Endodermal cell (in vitro differentiated cells): ENCODE measurements at places on chromosomes 5 and 9.

DNA sequence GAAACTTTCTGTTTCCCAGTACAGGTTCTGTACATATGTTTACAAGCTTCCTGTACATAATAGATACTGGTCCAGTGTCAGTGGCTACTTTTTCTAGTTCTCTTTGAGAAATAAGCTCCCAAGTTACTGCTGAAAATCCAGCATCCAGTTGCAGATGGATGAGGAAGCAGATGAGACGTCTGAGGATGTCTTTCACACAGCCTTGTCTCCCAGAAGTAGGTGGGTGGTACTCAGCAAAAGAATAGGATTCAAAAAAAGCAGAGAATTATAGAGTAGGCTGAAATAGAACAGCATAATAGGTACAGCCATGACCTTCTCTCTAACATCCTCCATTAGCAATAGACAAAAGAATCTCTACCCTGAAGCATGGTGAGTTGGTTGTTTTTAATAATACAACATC, 77.7 kb downstream of the BRINP1 start:
- DNase-seq = no peak

DNA sequence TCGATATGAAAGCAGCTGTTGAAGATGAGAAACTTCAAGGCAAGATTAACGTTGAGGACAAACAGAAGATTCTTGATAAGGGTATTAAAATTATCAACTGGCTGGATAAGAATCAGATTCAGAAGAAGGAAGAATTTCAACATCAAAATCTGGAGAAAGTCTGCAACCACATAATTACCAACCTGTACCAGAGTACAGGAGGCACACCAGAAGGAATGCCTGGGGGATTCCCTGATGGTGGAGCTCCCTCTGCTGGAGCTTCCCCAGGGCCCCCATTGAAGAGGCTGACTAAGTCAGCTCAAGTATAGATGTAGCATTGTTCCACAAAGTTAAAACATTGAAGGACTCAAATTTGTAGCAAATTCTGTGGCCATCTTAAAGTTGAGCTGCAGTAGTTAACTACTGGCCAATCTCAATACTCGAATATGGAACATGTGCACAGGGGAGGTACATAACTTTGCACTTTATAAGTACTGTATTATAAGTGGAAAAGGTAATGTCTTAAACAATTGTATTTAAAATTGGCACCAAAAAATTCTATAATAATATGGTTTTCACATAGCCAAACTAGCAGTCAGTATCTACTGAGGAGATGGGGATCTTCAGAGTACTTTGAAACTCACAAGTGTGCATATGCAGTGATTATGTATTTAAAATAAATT, 237.5 kb downstream of the CHSY3 start:
- DNase-seq = peak; percentile 85

DNA sequence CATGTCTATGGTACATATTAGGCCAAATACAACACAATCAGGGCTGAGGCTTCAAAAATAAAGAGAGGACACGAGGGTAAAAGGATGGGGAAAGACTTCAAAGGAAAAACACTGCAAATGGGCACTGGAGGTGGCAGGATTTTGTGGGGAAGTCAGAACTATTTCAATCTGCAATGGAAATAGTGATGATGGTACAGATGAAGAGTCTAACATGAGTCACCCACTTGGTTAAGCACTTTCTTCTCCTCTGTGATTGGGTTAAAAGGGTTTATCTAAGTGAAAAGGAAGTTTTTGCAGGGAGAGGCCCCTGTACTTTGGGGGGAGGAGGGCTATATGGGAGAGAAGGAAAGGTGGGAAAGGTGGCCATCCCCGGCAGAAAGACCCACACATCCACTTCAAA, 4.5 kb upstream of the SH3GL2 start:
- DNase-seq = no peak

DNA sequence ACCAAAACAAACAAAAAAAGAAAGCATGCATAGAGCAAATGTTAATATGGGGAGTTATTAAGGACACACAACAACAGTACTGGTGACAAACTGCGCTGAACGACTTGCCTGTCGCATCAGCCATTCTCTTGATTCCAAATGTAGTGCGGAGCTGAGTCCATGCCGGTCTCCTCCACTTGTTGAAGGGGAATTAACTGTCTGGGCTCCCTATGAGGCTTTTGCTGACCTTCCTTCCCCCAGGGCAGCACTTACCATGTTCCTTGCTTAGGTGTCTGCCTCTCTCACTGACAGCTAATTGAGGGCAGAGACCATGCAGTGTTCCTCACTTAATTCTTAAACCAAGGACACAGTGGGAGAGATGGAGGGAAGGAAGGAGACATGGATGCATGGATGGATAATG, 40.8 kb upstream of the FAT2 start:
- DNase-seq = no peak

DNA sequence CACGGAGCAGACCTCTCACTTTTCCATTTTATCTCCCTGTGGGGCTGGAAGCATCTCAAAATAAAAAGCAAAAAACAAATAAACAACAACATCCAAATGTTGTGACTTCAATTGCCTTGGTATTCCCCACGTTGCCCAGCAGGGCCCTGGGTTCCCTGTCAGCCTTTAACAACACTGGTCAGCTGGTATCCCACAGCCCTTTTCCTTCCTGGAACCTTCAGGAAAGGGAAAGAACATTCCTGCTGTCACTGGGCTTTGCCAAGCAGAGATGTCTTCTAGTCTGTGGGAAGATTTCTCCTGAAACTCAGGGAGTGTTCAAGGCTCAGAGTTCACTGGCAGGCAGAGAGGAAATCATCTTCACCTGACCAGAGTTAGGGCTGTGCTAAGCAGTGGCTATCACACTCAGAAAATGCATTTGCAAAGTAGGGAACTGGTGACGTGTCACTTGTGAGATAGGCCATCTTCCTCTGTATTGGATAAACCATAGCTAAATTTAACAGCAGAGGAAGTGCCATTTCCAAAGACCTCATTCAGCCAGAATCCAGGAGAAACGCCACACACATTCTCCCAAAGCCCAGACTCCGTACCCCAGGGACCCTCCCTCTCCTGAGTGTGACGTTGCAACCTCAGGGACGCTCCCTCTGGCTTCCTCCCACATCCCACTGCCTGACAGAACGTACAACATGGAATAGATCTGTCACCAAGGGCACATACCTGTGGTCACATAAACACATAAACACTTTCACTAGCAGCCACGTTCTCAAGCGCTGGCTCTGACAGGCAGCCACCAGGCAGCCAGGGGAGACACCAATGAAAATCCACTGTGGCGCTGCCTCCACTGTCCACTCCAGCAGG, 274.0 kb upstream of the DAPK1 start:
- no peak for DNase-seq

DNA sequence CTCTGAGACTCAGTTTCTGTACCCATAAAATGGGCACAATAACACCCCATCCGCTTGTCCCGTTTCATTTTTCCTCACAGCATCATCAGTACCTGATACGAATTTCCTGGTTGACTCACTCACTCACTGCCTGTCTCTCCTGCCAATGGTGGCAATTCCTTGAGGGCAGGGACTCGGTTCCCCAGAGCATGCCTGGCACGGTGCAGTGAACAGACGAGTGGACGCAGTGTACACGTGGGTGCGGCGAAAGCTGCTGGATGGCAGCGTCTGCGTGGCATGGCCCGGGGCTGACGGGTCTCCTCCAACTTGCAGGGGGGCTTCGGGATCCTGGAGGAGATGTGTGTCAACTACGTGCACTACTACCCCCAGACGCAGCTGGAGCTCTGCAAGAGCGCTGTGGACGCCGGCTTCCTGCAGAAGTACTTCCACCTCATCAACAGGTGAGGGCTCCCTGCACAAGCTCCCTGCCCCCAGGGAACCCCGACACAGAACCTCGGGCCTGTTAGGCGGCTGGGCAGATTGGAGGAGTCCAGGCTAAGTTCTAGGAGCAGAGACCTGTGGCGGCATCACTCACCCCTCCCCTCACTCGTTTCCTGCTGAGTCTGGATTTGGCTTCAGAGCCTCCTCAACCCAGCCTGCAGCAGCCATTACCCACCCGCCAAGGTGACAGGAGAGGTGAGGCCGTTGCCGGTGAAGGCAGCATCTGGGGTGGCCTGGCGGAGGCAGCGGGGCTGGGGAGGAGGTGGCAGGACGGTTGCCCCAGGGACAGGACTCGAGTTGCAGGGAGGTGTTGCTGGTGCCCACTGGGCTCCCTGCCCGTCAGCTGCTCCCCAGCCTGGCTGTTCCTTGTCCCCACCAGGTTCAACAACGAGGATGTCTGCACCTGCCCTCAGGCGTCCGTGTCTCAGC, 20.3 kb downstream of the DBH start:
- no peak for DNase-seq

DNA sequence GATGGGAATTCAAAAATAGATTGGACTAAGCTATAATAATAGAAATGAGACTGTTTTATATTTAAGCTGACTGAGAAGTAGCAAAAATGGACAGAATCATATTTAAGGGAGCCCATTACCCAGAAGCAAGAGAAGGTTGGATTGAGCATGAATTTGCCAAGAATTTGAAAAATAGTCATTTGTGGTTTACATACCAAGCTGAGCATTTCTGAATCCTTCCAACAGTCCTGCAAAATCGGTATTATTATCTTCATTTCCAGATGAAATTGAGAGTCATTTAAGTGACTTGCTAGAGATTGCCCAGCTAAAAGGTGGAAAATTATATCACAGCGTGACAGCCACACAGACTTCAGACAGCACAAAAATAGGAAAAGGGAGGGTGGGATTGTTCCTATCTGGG, 48.4 kb downstream of the TNFSF15 start:
- no peak for DNase-seq

- DNase-seq = no peak
These were observed 27.2 kb downstream of the AK3 start for GRCh38 chr9:4713849-4714248.

GRCh38 chr5:16619136-16619535, 2.3 kb upstream of the RETREG1 start:
- no peak for DNase-seq

GRCh38 chr9:124022201-124023121, 10.9 kb downstream of the LHX2 start:
- peak; percentile 93 for DNase-seq

GRCh38 chr5:102893942-102894341, 138.8 kb downstream of the PAM start:
- DNase-seq = peak; percentile 59

DNA sequence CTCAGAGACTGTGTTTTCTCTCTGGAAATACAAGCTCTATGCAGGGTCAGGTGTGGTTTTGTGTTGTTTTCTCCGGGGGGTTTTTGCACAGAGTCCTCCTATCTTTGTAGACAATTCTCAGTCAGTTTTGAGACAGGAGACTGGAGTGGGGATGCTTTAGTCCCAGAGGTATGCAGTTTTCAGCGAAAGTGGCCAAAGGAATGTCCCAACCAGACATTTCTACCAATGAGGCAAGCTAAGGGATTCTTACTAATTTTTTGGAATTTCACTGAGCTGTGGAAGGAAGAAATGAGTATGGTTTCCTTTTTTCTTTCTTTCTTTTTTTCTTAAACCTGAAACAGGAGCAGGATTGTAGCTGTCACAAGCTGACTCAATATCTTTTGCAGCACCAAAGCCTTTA, 35.3 kb upstream of the PLPP1 start:
- no peak for DNase-seq

DNA sequence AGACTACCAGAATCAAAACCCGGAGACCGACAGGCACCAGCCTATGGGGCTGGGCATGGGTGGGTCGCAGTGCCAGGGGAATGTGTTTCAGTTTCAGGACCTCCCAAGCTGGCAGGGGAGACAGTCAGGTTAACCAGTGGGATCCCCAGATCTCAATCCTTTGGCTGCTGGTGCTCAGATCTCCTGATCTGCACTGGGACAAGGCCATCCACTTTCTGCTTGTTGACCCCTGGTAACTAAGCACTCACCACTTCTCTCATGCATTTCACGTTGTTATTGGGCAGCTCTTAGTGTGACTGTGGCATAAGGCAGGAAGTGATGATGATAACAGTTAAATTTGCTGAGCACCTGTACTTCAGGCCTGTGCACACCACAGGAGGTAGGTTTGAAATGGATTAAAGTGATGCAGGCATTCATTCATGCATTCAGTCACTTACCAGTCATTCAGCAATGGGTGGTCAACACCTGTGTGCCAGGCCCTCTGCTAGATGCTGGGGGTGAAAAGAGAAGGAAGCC, 42.1 kb upstream of the STXBP1 start:
- no peak for DNase-seq

DNA sequence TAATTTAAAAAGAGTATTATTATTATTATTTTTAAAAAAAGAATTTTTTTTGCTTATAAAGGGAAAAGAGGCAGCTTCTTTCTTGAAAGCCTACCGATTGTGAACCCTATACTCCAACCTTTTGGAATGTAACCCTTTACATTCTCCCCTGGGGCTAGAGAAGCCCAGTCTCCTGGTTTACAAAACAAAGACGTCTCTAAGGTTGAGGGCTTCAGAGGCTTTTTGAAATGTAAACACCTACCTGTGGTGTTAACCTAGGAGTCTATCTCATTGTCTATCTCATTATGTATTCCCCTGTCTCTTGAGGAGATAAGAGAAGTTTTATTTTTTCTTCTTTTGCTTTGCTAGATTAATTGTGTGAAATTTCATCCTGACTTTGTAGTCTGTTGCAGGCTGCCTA, 4.7 kb downstream of the TNFSF8 start:
- DNase-seq = no peak

GRCh38 chr5:541539-542318, 17.5 kb upstream of the SLC9A3 start:
- peak; percentile 85 for DNase-seq

- DNase-seq = no peak
These were observed 15.1 kb downstream of the AK3 start for GRCh38 chr9:4725706-4726442.

DNA sequence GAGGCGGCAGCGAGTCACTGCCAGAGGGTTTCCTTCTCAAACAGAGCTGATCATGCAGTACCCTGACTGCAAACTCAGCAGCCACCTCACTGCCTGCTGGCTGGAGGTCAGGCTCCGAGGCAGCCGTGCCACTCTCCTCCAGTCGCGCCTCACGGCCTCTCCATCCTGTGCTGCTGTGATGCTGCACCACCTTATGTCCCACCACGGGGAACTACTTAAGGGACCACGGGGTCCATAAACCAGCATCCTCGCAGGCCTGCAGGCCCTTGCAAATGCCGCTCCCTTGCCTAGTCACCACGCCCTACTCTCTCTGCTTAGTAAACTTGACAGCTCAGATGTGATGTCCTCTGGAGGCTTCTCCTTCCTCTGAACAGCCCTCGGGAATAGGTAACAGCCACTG, 99.2 kb downstream of the CRB2 start:
- DNase-seq = no peak

GRCh38 chr5:124744170-124744971, 2.1 kb downstream of the ZNF608 start:
- peak; percentile 71 for DNase-seq

GRCh38 chr9:119418721-119419120, 49.5 kb upstream of the BRINP1 start:
- no peak for DNase-seq

- no peak for DNase-seq
These were observed 100.9 kb downstream of the MRPL36 start for GRCh38 chr5:1698589-1699316.

GRCh38 chr9:93054758-93055704, 3.5 kb upstream of the SUSD3 start:
- no peak for DNase-seq

DNA sequence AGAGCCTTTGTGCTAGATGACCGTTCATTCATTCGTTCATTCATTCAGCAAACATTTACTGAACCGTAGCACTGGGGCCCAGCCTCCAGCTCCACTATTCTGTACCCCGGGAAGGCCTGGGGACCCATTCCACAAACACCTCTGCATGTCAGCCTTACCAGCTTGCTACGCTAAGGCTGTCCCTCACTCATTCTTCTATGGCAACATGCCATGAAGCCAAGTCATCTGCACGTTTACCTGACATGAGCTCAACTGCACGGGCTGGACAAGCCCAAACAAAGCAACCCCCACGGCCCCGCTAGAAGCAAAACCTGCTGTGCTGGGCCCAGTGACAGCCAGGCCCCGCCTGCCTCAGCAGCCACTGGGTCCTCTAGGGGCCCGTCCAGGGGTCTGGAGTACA, 6.0 kb downstream of the CEL start:
- no peak for DNase-seq
